Stimulated activated CD4-positive, alpha-beta T cell treated with anti-CD3 and anti-CD28 coated beads, TNF-alpha, amount 100 ng/mL, for 1 hour (primary cell): ENCODE measurements at places on chromosomes 6 and 20.

- DNase-seq = no peak
These were observed 491 bp downstream of the GNMT start for GRCh38 chr6:42961020-42961470.

GRCh38 chr6:143664171-143664570, 13.6 kb upstream of the PHACTR2 start:
- DNase-seq = no peak

DNA sequence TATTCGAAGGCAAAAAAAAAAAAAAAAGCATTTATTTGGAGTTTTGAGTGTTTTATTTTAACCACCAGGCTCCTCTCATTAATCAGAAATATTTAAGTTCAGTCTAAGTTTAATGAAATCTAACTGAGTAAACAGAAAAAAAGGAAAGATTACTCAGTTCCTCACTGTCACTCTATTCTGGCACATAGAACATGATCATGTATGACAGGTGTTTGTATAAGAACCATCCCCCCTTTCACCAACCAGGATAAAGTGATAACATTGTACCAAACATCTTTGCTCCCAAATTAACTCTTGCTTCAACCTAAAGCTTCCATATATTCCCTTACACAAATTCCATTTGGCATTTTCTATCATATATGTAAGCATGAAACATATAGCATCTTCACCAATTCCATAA, 176.2 kb upstream of the HSF2 start:
- DNase-seq = no peak

DNA sequence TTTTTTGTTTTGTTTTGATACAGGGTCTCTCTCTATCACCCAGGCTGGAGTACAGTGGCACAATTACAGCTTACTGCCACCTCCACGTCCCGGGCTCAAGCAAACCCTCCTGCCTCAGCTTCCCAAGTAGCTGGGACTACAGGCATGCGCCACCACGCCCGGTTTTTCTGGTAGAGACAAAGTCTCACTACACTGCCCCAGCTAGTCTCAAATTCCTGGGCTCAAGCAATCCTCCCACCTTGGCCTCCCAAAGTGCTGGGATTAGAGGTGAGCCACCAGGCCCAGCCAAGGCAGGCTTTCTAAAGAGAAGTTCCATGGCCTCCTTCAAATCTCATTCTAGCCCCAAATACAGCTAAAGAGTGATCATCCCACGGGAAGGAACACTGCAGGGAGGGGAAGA, 5.2 kb downstream of the MCCD1 start:
- no peak for DNase-seq

DNA sequence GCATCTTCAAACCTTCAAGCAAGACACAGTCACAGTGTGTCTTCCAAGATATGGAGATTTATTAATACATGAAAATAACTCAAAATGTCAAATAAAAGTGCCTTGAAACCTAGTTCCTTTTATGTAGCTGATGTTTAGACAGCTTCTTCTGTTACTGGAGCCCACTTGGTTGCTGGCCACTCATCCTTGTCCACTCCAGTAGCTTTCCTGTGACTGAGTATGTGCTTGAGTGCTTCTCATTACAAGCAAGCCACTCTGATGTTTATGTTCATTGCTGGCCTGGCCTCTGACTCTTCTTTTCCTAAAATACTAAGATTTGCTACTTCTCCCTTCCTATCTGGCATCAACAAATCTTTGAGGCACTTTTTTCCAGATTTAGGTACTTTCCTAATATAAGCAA, 545.2 kb upstream of the MAN1A1 start:
- no peak for DNase-seq

GRCh38 chr6:150566486-150566885, 33.2 kb upstream of the PLEKHG1 start:
- no peak for DNase-seq

- peak; percentile 35 for DNase-seq
These were observed 186.7 kb downstream of the GJA10 start for GRCh38 chr6:90080876-90081481.

DNA sequence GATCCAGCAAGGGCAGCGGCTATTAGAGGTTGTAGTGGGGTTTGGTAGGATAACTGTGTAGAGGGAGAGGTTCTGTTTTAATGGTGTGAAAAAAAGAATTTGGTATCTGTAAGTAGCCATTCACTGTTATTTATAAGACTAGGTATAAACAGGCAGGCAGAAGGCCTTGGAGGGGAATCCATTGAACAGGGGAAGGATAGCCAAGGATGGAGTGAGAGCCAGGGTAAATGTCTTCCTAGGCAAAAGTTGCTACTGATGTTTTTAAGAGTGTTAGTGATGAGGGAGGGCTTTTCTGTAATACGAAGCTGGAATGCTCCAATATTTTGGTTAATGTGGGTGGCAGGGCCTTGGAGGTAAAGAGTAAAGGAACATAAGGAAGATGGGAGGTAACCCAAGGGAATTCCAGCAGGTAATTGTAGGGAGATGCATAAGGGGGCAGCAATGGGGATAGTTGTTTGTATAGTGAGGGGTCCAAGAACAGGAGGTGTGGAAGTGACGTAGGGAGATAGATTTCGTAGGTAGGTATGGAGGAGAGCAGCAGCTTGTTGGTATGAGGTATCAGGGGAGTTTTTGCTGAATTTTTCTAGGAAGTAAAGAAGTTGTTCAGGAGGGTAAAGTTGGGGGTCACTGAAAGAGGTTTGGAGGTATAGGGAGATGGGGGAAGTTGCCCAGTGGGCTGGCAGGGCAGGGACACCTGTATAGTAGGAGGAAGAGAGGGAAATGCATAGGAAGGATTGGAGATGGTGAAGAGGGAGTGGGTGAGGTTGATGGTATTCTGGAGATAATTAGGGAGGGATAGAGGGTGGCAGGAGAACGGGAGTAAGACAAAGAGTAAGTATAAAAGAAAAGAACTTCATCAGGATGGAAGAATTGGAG, 752.4 kb upstream of the ADGRB3 start:
- DNase-seq = no peak

DNA sequence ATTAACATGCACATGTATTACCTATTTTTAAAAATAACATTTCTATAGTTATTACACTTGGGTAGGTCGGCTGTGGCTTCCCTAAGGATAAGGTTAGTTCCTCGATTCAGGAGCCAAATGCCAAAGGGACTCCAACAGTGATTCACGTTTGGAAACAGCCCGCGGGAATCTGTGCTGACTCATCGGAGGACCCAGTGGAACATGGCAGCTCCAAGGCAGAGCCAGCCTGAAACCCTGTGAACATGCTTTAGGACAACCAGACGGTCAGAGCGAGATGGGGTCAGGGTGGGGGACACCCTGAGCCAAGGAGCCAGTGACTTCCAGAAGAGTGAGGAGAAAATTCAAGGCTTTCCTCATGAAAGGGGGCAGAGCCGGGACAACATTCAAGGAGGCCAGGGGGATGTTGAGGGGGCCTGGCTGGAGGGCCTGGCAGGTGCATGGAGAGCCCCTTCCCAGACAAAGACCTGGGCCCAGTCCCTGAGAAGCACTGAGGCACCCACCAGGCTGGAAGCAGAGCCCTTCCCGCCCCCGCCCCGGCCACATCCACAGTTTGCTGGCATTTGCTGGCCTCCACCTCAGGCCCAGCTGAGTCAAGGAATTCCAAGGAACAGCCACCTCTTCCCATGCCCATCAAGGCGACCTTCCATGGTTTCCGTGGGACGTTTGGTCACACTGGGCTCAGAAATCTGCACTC, 133.2 kb downstream of the SNX5 start:
- DNase-seq = no peak

- no peak for DNase-seq
These were observed 9.9 kb upstream of the GTSF1L start for GRCh38 chr20:43736588-43737158.

DNA sequence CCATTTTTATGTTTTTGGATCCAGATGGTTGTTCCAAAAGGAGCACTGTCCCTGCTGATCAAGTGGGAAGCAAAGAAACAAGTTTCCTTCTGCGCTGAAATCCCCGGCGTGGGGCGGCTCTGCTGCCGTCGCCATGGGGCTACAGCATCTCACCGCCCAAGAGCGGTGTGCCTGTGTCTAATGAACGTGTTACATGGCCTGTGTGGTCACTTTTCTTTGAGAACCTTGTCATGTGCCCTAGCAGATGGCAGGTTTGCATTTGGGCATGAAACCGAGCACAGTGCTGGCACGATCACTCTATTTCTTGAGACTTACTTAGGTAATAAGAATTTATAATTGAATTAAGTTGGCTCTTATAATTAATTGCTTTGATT, 51.9 kb downstream of the ZDHHC14 start:
- no peak for DNase-seq

GRCh38 chr20:12965870-12966251, 42.9 kb upstream of the SPTLC3 start:
- no peak for DNase-seq

DNA sequence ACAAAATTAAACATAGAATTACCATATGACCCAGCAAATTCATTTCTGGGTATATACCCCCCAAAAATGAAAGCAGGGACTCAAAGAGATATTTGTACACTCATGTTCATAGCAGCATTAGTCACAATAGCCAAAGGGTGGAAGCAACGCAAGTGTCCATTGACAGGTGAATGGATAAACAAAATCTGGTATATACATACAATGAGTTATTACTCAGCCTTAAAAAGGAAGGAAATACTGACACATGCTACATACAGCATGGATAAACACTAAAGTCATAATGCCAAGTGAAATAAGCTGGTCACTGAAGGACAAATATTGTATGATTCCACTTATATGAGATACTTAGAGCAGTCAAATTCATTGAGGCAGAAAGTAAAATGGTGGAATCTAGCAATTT, 5.3 kb upstream of the STX11 start:
- DNase-seq = no peak

DNA sequence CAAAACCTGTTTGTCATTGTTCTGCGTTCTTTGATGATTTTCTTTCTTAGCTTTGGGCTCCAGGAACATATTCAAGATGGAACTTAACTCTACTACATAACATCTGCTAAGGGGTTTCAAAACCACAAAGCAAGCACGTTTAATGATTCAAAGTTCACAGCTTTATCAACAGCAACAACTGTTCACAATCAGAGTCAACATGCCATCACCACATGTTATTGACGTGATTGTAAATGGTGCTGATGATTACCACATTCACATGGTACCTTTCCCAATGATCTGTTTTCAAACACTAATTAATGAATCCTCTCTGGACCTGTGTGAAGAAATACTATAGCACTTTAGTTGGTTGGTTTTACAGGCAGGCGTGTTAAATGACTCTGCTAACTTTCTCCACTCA, 180.6 kb upstream of the CEP162 start:
- no peak for DNase-seq

DNA sequence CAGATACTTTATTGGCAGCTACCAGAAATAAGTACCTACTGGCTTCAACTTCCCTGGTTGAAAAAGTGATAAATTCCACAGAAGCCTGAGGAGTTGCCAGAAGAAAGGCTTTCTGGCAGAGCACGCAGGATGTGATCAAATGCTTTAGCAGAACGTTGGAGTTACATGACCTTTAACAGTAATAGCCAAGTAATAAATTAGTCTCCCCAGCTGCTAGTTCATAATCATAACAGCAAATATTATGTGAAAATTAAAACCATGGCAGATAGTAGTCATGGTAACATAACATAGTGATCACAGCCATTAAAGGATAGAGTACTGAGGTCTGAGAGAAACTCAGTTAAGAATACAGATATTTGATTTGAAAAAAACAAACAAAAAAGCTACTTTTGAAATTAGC, 567.7 kb downstream of the ADGRB3 start:
- DNase-seq = no peak

GRCh38 chr6:114125576-114125975, 154.6 kb upstream of the HDAC2 start:
- no peak for DNase-seq

- no peak for DNase-seq
These were observed 143.7 kb downstream of the CDH26 start for GRCh38 chr20:60101891-60102281.

GRCh38 chr6:4930025-4930691, 73.7 kb downstream of the RPP40 start:
- no peak for DNase-seq

DNA sequence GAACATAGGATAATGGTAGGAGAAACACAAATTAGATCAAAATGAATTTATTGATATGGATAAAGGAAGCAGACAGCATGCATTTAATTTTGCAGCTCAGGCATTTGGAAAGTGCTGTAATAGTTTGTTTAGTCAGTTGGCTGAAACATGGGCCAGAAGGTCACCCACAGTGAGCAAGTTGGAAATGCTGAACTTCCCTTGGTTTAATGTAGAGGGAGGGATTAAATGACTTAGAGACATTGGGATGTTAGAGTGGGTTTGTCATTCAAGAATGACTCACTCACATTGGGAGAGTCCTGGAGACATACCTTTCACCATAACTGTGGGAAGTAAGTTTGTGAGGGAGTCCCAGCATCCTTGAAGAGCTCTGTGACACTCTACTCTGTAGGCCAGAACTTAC, 231.5 kb upstream of the PLCB4 start:
- DNase-seq = no peak

DNA sequence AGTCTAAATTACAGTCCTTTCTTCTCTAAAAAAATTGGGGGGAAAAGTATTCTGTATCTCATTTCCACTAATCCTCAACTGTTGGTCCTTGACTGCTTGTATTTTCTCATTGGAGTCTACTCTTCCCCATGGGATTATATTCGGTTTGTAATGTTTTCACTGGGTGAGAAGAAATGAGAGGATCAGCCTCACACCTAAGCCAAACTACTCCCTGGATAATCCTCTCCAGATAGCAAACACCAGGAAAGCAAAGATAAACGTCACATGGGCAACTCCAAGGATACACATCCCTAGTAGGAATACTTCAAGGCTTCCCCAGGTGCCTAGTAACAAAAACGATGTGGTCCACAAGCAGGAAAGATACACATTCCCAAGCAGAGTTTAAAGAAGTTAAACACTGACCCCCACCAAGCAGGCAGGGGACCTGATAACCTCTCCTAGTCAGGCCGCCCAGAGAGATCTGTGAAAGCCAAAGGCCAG, 53.9 kb upstream of the SOX4 start:
- no peak for DNase-seq
